ENCODE measurements at places on chromosomes 3 and 15.

DNA sequence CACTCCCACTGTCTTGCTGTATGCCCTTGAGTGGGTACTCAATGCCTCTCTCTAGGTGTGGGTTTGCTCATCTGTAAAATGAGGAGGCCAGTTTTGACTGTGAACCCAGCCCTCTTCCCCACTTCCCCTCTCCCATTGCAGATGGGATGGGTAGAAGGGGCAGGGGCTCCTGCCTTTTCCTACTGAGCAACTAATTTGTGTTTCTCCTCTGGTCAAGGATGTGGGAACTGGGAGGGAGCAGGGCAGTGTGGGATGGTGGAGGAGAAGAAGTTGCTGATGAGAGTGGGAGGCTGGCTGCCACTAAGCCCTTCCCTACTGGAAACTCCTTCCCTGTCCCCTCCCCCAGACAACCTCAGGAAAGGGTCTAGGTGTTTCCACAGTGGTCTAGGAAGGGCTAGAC, 20.1 kb upstream of the ANKDD1A start:
- no peak for DNase-seq

DNA sequence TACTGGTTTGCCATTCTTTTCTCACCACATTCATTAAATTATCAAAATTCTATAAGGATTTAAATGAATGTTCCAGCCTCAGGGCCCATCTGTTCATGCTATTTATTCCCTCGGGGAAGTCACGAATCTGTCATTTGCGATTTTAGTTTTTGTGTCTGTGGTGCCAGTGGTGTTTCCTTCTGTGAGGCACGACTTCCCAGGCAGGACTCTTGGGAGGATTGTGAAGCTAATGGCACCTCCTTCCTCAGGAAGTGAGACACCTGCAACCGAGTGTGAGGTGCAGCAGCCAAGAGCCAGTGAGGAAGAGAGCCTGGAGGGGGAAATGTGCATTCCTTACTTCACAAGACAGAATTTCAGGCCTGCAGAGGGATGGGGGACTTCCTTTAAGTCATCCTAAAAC, 24.1 kb downstream of the SV2B start:
- no peak for DNase-seq

GRCh38 chr3:74599564-74599963, 14.9 kb downstream of the CNTN3 start:
- DNase-seq = no peak

DNA sequence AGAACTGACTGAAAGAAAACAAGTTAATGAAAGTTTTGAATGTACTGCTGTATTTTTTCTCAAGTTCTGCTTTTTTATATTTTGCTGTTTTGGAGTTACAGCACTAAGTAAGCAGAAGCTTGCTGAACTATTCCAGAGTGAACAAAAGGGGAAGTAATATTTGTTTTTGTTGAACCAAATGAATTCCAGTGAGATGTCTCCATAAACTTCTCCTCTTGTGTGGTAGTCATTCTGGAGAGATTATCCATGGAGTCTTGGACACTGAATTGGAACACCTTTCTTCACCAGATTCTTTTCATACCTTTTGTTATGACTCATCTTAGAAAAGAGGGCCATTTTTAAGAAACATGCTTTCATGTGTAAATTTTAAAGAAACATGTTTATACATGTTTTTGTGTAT, 8.8 kb downstream of the ANKUB1 start:
- no peak for DNase-seq

DNA sequence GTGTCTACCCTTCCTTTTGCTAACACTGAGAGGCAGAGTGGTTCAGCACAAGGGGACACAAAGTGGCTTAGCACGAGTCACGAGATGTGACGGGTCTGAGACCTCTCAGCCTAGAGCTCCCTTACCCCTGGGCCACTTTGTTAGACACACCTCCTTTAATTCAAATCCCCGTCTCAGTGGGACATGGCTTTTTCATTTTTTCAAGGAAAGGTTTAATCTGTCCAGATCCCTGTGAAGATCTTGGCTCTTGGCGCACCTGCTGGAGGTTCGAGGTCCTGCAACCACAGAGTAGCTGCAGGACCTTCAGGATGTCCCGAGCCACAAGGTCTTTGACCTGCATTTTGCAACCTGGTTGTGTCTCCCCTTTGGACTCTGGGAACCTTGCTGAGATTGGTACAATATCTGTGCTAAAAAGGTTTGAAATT, 52.0 kb downstream of the LPP start:
- DNase-seq = no peak

DNA sequence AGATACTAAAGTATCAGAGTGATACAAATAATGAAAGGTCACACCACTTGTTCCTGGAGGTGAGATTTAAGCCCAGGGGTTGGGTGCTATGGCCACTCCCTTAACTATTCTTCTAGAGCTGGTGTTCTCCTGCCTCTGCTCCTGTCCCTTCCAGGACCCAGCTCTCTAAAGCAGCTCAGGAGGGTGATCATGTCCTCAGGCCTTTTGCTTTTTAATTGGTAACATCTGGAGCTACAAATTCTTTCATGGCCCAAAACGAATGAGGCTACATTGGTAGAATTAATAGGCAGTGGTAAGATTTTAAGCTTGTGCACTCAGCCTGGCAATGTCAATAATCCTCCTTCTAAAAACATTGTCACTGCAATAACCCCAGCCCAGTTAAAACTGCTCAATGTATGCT, 38.2 kb upstream of the CNOT10 start:
- DNase-seq = no peak

GRCh38 chr15:69996321-69997160, 101.2 kb downstream of the TLE3 start:
- no peak for DNase-seq

GRCh38 chr15:75508840-75509532, 57.5 kb upstream of the SIN3A start:
- peak; percentile 52 for DNase-seq

DNA sequence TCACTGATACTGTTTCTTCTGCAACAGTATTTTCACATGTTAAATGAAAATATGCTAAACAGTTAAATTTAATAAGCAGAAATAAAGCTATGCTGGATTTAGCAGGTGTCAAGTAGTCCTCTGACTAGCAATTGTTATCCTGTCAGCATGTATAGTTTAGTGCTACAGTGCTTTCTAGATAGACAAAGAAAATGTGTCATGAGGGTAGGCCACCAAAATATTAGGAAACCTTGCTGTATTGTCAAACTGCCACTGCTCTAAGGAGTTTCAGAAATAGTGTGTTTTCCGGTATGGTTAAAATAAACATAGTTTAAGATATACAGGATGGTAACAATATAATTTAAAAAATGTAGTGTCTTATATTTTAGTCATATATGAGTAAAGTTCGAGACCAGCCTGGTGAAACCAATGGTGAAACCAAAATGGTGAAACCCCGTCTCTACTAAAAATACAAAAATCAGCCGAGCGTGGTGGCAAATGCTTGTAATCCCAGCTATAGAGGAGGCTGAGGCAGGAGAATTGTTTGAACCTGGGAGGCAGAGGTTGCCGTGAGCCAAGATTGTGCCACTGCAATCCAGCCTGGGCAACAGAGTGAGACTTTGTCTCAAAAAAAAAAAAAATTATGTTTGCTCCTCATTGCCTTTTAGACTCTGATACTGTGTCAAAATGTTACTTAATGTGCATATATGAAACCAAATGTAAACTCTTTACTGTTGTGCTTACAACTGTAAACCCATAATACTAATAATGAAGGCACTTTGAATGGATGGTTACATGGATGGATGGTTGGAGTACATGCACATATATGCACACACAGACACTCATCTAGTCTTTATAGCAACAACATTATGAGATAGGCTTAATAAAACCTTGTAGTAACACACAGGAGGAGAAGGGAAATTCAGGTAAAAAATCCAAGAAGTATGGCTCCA, 204.8 kb downstream of the RSRC1 start:
- DNase-seq = no peak

DNA sequence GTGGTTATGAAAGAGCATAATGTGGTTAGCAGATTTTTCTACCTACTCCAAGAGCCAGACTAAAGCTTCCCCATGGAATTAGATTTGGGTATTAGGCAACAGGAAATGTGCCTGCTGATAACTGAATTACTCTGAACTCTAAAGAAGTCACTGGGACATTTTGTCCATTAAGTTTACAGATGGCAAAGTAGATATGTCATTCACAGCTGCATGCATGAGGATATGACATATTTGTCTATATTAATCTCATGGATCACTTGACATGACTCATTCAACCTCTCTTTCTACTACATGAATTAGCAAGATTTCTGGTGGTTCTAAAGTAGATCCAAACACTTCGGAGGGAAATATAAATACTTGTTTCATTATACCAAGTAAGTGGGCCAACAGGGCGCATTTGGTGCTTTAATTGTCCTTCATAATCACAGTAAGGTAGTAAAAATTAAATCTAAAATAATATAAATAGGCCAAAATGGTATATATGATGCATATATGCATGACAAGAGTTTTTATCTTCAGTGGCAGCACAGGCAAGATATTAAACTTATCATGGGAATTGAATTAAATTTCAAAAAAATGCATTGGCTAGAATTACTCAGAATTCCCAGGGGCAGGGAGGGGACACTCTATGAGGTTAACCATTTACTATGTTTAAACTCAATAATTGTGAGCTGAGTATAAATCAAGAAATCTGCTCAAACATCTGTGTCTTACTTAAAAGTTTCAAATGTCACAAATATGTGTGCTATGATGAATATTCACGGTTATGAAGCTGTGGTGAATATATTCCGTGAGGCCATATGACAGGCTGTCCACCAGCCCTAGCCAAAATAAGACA, 365.3 kb upstream of the KCNMB2 start:
- DNase-seq = no peak

- DNase-seq = peak; percentile 94
These were observed at the start of gene CHMP2B for GRCh38 chr3:87227104-87227834. CHMP2B (plus strand) TSS chr3:87227309; CDS start chr3:87227523, 214 bp downstream.

DNA sequence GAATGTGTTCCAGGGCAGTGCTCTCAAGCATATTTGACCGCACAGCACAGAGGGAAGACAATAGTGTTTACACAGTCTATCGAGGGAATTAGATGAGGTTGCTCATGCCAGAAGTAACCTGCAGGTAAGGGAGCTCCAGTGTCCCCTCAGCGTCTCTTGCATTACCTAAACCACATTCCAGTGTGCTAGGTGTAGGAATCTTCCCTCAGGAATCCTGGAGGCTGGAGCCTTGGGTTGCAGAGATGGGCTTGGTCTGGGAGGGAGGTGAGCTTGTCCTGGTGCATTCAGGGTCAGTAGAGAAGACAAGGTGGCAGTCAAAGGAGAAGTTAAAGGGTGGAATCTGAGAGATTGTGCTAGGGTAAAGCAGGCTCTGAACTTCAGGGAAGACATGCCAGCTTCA, 56.3 kb downstream of the SOX14 start:
- no peak for DNase-seq

GRCh38 chr3:155631323-155632019, 113.4 kb downstream of the PLCH1 start:
- no peak for DNase-seq

Data from D341Med (cell line).